HuH-7 (cell line): ENCODE measurements at places on chromosomes 7 and 10.

- no peak for DNase-seq
Observed at GRCh38 chr7:151175793-151176311, 8.4 kb upstream of the GBX1 start.

GRCh38 chr7:138478499-138478908 lies 18.4 kb downstream of the TRIM24 start:
- DNase-seq, result no peak

DNA sequence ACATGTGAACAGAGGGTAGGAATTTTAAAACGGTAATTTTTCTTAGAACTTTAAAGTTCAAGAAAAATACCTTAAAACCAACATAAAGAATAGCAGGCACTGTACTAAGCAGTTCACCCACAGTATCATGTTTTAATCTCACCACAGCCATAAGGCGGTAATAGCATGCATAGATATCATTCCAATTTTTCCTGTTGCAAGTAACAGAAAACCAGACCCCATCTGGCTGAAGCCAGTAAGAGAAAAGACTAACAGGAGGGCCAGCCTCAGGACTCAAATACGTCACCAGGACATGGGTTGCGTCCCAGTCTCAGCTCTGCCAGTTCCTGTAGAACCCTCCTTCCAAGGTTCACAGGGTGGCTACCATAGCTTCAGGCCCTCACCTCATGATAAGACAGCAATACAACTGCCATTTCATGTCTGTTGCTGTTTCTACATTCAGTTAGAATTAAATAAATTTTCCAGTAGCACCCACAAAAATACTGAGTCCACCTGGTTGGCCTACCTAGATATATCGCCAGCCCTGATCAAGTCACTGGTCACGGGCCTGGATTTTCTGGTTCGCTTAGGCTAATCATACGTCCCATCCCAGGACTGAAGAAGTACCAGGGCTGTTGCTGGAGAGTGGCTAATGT lies 2.0 kb upstream of the RNF32 start:
- no peak for DNase-seq

- peak; percentile 1 for DNase-seq
Observed at GRCh38 chr7:30933124-30933974, 21.7 kb downstream of the AQP1 start.

- no peak for DNase-seq
Observed at GRCh38 chr10:124568339-124568738, 106.7 kb downstream of the LHPP start.

- DNase-seq, result no peak
Observed at GRCh38 chr7:107506674-107507339, 37.0 kb downstream of the GPR22 start.

DNA sequence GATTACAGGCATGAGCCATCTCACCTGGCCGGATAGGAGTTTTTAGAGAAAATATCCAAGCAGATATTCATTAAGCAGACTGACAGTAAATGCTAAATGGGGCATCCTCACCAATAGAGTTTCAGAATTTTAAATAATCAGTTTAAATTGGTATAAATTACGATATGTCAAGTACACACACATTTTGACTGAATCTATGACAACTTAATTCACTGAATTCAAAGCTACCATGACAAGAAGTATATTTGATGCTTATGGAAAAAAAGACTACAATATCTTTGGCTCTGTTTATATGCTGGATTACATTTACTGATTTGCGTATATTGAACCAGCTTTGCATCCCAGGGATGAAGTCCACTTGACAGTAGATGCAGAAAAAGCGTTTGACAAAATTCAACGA lies 774.7 kb downstream of the PCDH15 start:
- DNase-seq, result no peak

GRCh38 chr10:71719042-71719441 lies 536 bp downstream of the C10orf105 start:
- DNase-seq, result no peak

DNA sequence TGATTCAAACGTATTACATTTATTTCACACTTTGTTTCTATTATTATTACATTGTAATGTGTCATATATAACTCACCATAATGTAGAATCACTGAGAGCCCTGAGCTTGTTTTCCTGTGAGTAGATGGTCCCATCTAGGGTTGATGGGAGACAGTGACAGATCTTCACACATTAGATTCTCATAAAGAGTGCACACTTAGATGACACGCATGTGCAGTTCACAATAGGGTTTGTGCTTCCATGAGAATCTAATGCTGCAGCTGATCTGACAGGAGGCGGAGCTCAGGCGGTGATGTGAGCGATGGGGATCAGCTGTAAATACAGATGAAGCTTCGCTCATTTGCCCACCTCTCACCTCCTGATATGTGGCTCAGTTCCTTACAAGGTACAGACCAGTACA lies 36.1 kb downstream of the BMPER start:
- DNase-seq, result no peak

DNA sequence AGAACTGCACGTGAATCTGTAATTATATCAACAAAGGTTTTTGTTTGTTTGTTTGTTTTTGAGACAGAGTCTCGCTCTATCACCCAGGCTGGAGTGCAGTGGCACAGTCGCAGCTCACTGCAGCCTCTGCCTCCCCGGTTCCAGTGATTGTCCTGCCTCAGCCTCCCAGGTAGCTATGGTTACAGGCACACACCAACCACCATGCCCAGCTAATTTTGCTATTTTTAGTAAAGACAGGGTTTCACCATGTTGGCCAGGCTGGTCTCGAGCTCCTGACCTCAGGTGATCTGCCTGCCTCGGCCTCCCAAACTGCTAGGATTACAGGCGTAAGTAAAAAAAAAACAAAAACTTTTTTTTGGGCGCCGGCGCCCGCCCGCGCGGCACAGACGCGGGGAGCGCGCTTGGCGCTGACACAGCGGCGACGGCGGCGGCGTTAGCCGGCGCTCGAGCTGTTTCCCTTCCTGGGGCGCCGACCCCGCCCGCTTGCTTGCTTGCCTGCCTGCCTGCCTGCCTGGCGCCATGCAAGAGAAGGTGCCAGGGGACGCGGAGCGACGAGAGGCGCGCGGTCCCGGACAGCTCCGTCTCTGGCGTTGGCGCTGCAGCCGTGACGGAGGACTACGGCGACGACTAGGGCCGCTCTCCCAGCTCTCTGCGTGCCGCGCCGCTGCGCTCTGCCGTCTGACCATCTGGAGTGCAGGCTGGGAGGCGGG lies 171.4 kb upstream of the NUPR2 start:
- DNase-seq, result no peak

DNA sequence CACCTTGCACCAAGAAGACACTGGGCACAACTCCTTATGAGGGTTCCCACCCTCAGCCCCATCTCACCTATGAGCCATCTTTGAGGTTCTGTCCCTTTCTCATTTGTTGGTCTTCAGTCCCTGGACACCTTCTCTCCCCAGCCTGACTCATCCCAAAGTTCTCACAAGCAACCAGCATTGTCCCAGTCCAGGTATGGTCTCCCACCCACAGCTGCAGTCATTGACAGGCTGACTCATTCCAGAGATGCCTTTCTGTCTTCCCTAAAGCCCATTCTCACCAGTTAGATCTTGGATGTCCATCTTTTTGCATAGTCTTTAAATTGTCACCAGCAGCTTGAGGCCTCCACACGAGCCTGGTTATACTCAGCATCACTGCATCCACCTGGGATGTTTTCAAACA lies 26.7 kb upstream of the BMPR1A start:
- DNase-seq, result no peak

GRCh38 chr10:11045995-11046775 lies 28.5 kb downstream of the CELF2 start:
- DNase-seq, result no peak

GRCh38 chr7:158407581-158408317 lies 179.9 kb downstream of the PTPRN2 start:
- DNase-seq, result peak; percentile 66

- no peak for DNase-seq
Observed at GRCh38 chr7:91653286-91653685, 227.2 kb downstream of the MTERF1 start.

DNA sequence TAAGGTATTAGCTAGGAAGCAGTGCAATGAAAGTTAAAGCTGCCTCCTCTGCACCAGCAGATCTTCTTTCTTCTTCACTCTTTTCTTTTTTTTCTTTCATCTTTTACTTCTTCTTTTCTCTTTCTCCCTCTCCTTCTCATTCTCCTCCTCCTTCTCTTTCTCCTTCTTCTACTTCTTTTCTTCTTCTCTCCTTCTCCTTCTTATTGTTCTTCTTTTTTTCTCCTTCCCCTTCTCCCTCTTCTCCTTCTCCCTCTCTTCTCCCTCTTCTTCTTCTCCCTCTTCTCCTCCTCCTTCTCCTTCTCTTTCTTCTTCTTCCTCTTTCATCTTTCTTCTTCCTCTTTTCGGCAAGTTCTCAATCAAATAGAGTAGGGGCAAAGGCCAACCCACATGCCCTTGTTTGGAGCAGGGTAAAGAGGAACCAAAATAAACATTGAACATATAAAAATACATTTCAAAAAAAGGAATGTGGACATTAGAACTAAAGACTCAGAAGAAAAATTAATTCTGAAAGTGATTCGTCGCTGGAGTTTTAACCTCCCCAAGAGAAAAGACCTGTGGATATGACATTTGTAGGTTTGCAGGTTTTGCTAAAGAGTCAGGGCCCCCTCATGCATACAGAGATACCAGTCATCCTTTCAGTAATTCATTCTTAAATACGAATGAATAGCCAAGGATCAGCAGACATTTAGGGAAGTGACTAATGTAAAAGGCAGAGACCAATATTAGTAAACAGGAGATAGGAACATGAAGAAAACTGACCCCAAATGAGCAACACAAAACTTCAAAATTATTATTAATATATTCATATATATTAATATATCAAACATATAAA lies 93.0 kb upstream of the RSU1 start:
- no peak for DNase-seq

GRCh38 chr7:73870041-73870492 lies 9.1 kb downstream of the TMEM270 start:
- no peak for DNase-seq

- peak; percentile 64 for DNase-seq
Observed at GRCh38 chr10:68560943-68561864, 1.1 kb downstream of the TET1 start.

GRCh38 chr10:19252531-19252930 lies 203.9 kb downstream of the MALRD1 start:
- DNase-seq, result no peak

GRCh38 chr7:1557771-1558170 lies 1.8 kb upstream of the TMEM184A start:
- no peak for DNase-seq

DNA sequence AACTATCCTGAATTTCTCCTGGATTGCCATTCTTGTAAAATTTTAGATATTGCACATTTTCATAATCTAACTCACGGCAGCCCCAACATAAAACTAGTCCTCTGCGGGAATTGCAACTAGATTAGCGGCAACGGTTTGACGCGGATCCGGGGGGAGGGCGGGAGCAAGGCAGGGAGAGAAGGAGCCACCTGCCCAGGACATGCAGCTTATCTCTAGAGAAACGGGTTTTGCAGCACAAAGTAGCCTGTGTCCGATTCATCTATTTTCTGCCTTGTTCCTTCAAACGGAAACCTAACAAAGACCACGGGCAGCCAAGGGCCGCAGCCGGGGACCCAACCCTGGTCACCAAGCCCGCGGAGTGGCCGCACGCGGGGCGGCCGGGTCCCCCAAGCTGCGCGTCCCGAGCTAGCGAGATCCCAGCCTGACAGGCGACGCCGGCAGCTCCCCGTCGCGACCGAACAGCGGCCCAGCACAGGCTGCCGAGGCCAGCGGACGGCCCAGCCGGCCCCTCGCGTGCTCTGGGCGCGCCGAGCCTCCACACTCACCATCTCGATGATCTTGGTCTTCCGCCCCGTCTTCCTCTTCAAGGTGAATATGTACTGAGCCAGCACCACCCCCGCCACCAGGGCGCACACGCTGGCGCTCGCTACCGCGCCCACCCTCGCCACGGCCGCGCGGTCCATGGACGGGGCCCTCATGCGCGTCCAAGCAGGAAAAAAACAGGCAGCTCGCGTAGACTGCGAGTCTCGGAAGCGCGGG lies at the start of gene NT5C3A:
NT5C3A (minus strand) TSS at position 754 of the 759 bp plus-strand sequence; CDS start at position 683, 71 bp downstream.
- peak; percentile 57 for DNase-seq

DNA sequence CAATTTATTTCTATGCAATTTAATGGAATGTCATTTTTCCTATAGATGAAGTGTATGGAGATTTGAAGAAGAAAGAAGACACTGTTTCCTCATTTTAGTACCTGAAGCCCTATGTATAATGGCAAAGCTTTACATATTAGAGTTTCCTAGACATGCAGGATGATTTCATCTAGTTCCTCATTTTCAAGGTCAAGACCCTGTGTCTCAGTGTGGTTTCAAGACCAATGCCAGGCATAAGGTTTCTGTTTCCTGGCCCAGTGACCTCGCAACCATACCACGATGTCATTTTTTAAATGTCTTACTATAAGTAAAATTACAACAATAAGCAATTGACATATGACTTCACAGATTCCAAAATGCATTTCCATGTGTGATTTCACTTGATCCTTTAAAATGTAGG lies 336.5 kb upstream of the PRKCQ start:
- no peak for DNase-seq

- DNase-seq, result no peak
Observed at GRCh38 chr10:3477683-3478082, 305.1 kb upstream of the PITRM1 start.

- no peak for DNase-seq
Observed at GRCh38 chr7:39265641-39266591, 288.2 kb downstream of the POU6F2 start.

DNA sequence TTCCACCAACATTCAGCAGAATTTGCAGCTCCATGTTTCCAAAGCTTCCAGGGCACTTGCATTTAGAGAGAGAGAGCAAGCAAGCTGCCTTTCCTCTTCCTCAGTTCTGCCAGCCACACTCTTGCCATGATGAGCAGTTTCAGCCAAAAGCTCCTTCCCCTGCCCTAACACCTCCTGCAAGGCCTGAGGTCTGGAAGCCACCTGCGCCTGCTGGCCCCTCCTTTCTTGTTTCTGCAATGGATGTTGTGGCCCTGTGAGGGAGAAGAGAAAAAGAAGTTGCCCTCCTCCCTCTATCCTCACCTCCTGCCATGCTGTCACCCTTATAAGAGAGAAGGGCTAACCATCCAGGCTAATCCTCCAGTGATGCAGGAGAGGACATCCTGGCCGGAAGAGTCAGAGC lies 48.7 kb downstream of the IKZF1 start:
- no peak for DNase-seq

DNA sequence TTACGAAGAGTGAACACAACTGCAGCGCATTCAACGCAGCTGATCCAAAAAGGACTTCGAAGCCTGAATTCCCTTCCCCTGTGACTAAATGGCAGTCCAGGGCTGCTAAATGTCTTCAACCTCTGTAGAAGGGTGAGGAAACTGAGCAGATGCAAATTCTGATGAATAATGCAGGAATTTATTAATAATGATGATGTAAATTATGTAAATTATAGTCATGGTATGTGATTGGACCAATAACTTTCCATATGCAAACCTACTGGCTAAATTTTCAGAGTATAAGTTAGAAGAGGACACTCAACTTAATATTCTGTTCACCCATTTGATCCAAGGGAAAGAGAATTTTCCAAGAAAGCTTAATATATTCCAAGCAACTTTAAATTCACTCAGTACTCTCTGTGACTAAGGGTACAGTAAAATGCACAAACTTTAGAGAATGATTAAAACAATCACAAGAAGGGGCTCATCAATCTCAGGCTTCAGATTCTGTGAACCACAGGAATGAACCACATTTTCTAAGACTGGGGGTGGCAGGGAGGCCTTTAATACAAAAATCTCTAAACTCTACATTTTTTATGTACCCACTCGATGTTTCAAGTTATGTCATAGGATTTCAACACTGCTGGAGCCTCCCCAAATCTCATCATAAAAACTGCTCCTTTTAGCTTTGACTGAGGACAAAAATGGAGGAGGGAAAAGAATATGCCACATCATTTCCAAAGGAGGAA lies 3.5 kb downstream of the FGFR2 start:
- no peak for DNase-seq

GRCh38 chr10:44958196-44958897 lies 1.3 kb upstream of the RASSF4 start:
- no peak for DNase-seq

GRCh38 chr7:144378651-144379050 lies 23.4 kb downstream of the ARHGEF5 start:
- DNase-seq, result no peak
